ENCODE measurements at places on chromosomes 4 and X.
A peak's percentile ranks its signal among the peaks of the same experiment; 100 is the strongest.

- peak; percentile 65 for DNase-seq
Observed at GRCh38 chrX:97616883-97617530, 733.3 kb downstream of the RPA4 start.

- DNase-seq = no peak
Observed at GRCh38 chrX:39581411-39581810, 516.3 kb downstream of the BCOR start.

DNA sequence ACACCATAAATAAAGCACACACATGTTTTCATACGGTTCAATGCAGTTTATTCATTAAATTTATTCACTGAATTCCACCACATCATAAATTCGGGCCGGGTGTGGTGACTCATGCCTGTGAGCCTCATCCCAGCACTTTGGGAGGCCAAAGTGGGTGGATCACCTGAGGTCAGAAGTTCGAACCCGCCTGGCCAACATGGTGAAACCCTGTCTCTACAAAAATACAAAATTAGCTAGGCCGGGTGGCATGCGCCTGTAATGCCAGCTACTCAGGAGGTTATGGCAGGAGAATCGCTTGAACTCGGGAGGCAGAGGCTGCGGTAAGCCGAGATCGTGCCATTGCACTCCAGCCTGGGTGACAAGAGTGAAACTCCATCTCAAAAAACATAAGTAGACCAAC, 131.6 kb downstream of the PDS5A start:
- peak; percentile 44 for DNase-seq

- DNase-seq = no peak
Observed at GRCh38 chr4:159158985-159159384, 56.1 kb downstream of the RAPGEF2 start.

DNA sequence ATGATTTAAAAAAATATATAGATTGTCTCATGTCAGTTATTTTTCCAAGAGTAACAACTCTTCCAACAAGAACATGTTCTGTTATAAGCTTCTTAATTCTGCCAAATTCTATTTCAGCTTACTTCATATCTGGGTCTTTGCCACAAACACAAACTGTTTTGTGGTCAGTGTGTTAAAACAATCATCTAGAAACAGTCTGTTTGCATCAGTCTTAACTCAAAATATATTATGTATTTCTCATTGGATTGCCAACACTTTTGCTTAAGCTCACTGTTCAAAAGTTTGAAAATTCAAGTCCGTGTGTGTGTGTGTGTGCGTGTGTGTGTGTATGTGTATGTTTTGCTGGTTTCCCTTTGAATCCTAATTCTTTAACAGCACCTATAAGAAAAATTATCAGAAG, 752.3 kb upstream of the NDST4 start:
- no peak for DNase-seq

- peak; percentile 7 for DNase-seq
Observed at GRCh38 chrX:24335871-24336270, 22.0 kb upstream of the SUPT20HL2 start.

DNA sequence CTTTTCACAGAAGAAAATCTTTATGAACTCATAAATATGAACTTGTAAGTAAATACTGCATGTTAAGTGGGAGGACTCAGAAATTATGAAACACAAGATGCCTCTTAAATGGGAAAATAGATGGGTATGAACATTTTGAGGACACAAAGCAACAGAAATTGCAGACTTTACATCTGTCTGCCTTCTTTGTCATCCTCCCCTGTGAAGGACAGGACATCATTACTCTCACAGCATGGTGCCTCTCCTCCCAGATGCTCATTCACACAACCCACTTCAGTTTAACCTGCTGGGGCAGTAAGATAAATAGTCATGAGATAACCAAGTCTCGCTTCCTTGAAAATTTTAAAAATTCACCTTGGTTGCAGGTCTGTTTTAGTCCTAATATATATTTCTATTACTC, 144.5 kb downstream of the APBB2 start:
- DNase-seq = no peak

DNA sequence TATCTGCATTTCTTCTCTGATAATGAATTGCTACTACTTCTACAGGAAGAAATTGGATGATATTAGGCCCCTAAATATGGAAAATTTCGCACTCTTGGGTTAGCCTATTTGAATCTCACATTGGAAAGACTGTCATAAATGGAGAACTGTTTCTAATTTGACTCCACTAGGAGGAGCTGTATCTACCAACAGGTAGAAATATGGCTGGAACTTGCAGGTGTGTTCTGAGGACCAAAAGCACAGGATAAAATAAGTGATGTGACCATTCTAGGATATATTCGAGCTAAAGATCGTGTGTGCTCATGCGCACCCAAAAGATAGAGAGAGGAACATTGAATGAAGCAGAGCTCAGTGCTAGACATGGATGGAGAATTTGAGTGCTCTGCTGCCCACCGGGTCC, 4.8 kb upstream of the NKAP start:
- no peak for DNase-seq

DNA sequence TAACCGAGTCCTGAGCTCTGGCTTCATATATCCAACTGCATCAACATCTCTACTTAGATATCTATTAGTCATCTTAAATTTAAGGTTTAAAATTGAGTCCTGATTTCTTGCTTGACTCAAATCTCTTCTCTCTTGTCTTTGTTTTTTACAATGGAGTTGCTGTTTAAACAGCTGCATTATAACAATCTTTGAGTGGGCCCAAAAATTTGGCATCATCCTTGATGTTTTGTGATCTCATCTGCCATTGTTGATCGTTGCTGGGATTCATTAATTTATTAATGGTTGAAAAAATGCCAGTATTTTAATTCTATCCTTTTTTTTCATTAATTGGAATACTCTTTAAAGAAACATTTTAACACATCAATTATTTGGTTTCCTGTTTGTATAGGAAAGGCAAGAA, 82.2 kb downstream of the STIM2 start:
- no peak for DNase-seq

GRCh38 chr4:110705440-110705782, 82.5 kb upstream of the PITX2 start:
- DNase-seq = no peak

- peak; percentile 4 for DNase-seq
Observed at GRCh38 chr4:32191961-32192360, 1471.8 kb downstream of the PCDH7 start.

DNA sequence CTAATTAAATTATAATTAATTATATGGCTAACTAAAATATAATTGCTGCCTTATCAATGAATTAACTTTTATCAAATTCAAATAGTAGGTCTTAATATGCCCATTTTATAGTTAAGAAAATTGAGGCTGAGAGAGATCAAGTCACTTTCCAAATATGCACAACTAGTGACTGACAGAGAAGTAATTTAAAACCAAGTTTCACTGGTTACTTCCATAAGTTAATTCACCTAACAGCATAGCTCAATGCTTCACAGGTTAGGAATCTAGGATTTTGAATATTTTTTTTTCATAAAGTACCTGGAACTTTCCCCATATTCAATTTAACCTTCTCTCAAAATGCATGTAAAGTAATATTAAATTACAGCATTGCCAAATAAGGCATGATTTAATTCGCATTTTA, 134.4 kb upstream of the VEGFC start:
- no peak for DNase-seq

DNA sequence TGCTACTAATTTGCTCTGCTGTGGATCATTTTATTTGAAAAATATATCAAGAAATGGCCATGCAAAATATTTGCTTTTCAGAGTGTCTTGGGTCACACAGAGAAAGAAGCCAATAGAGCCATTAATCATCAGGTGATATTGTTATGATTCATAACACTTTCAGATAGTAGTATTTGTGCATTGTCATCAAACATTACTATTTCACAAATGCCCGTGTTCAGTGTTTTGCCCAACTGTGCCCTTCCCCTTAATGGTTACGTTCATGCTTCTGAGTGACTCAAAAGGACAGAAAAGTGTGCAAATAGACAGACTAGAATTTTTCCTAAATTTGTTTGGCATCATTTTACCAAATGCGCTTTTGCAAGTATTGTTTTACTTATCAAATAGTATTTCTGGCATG, 46.5 kb downstream of the PHOX2B start:
- no peak for DNase-seq

DNA sequence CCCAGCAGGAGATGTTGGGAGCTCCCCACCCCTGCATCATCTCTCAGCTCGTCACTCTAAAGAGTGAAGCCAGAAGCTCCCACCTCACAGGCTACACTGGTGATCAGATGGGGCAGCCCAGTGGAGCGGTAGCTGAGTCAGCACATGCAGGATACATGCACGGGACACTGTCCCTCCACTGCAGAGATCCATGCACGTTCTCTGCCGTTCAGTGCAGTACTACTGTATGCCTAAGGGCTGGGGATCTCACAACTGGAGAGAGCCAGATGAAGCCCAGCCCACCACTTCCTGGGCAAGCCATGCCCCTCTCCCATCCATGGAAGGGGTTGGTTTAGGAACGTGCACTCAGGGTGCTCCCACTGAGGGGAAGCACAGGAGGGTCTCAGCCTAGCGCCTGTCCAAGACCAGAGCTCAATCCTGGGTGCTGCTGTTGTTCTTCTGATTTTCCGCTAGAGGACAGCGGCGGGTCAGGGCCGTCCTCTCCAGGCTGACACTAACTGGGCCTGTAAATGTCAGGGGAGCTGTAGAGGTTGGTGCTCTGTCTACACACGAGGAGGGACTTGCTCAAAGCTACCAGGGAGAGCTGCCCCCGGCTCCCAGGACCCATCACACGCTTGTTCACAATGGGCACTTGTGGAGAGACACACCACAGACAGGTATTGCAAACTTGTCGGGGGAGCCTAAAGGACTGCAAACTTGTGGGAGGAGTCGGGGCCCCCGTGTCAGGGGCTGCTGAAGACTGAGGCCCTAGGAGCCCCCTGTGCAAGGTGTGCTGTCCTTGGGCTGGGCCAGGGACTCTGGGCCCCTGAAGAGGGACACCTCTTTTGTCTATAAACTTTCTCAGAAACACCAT, 18.2 kb upstream of the ABLIM2 start:
- peak; percentile 46 for DNase-seq

DNA sequence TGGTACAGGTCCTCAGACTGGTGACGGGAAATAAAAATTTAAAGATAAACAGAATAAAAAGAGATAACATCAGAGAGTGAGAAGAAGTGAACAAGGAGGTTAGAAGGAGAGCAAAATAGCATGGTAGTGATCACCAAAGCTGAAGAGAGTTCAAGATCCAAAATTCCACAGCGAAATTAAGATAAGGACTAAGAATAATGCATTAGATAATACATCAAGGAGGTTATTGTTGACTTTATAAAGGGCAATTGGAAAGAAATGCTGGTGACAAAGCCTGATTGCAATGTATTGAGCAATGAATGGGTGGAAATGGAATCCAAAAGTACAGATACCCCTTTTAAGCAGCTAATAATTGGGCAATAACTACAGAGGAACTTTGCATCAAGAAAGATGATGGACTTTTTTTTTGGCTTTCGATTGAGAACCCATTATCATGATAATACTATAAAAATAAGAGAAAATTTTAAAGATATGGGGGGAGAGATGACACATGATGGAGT, 101.6 kb upstream of the MAP9 start:
- DNase-seq = peak; percentile 1

GRCh38 chrX:118593407-118593806, 97.8 kb downstream of the DOCK11 start:
- DNase-seq = no peak

GRCh38 chr4:100782356-100782755, 264.5 kb upstream of the EMCN start:
- DNase-seq = no peak

DNA sequence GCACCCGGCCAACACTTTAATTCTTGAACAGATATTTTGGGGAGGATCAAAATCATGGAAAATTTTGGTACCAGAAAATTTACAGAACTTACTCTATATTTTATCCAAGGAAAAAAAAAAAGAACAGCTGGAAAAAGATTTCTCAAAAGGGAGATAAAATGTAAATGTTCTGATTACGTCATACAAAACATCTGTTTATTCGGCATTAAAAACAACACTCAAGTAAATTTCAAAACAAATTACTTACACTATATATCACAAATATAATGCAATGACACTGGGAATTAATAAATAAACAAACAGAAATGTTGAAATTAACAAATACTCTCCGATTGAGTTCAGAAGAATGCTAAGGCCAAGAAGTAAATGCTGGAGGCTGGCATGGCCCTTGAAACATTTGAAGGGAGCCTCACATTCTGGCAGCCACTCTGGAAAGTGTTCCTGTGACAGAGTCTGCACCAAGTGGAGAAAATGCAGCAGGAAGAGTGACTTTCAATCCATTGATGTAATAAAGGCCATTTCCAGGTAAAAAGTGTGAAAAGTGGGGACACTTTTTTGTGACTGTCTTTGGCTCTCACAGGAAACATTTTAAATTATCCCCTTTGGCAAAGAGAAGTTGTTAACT, 486.0 kb upstream of the CTSO start:
- no peak for DNase-seq

DNA sequence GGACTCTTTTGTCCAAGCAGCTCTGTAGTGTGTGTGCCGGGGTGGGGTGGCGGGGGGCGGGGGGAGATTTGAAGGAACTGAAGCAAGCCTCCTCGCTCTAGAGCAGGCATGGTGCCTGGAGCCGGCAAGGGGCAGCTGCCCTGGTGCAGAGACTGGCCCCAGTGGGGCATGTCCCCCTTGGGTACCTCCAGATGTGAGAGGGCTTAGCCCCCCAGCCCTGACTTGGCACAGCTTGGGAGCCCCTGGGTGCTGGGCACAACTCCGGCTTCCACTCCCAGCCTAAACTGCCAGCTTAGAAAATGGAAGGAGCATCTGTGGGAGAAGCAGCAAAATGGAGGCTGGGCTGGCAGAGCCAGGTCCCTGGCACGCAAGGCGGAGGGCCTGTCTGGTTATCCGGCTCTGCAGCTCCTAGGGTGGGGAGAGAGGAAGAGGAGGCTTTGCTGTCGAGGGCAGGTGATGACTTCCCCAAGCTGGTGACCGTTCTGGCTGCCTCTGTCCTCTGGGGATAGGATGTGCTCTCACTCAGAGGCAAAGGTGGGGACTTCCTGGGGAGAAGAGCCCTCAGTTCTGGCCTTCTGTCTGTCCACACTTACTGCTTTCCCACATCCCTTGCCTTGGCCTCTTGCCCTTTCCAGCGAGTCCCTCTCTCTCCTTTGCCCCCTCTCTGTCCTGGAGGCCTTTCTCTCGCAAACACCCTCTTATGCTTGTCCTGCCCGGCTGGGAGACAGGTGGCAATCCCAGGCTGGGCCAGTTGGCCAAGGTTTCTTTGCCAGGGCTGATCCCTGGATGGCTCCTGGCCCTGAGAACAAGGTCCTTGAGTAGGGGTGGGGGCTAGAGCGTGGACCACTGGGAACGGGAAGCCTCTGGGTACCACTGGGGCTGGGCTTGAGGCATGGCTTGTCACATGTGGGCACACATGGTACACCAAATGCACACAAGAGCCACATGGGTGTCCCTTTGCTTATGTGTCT, 2.0 kb downstream of the DLG3 start:
- DNase-seq = no peak

- DNase-seq = peak; percentile 3
Observed at GRCh38 chrX:69424161-69424560, 80.0 kb upstream of the NALF2 start.

- no peak for DNase-seq
Observed at GRCh38 chr4:23972187-23972586, 82.3 kb upstream of the PPARGC1A start.

Measured in fibroblast of upper back skin (primary cell).